Activated CD4-positive, alpha-beta T cell treated with anti-CD3 and anti-CD28 coated beads, Interleukin-2, amount 10 ng/mL, durations not matched to agents 7 days and 5 days (primary cell): ENCODE measurements at places on chromosomes 3 and 15.

DNA sequence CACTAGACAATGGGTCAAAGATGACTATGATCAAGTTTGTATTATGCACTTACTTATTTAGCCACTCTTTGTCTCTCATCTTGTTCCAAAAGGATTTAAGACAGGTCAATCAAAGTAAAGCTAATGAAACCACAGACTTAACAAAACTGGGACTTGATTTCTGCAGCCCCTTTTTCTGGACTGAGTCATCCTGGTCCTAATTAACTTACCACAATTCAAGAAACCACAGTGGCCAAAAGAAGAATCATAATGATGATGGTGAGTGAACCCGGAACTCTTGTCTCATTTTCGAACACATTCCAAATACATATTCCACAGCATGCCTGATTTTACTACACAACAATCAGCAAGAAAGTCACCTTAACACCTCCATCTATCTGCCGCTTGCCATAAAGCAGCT, 1333.0 kb downstream of the ROBO1 start:
- DNase-seq, result no peak
- no peaks in the 10 kb centered on the region for H3K27me3 ChIP-seq
- H3K4me1 ChIP-seq, result no peaks in the 10 kb centered on the region
- H3K4me3 ChIP-seq, result no peak overlapping the region
- H3K36me3 ChIP-seq, result no peaks in the 10 kb centered on the region

DNA sequence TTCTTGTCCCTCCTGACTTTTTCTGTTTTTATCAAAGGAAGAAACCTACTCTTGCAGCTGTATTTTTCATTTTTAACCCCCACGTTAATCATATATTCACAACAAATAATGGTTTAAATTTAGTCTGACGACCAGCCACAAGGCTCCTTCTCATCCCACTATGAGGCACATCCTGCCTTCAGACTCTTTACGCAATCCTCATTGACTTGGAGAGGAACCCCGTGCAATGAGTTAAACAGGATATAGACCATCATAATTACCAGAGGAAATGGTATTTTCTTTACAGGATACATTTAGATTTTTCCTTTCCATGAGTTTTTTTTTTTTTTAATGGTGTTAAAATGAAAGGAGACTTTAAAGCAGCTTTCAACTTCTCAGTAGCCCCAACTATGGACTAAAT, 68.5 kb downstream of the WWTR1 start:
- no peak overlapping the region for H3K4me3 ChIP-seq
- DNase-seq, result no peak
- H3K36me3 ChIP-seq, result no peaks in the 10 kb centered on the region
- H3K27ac ChIP-seq, result no peak overlapping the region
- H3K4me1 ChIP-seq, result no peaks in the 10 kb centered on the region

- H3K36me3 ChIP-seq, result peaks cover 6% of the 10 kb centered on the region
- peaks cover 17% of the 10 kb centered on the region for H3K4me1 ChIP-seq
- DNase-seq, result no peak
- H3K27me3 ChIP-seq, result no peaks in the 10 kb centered on the region
These were observed 62.5 kb downstream of the SLCO3A1 start for GRCh38 chr15:91916051-91916450.

DNA sequence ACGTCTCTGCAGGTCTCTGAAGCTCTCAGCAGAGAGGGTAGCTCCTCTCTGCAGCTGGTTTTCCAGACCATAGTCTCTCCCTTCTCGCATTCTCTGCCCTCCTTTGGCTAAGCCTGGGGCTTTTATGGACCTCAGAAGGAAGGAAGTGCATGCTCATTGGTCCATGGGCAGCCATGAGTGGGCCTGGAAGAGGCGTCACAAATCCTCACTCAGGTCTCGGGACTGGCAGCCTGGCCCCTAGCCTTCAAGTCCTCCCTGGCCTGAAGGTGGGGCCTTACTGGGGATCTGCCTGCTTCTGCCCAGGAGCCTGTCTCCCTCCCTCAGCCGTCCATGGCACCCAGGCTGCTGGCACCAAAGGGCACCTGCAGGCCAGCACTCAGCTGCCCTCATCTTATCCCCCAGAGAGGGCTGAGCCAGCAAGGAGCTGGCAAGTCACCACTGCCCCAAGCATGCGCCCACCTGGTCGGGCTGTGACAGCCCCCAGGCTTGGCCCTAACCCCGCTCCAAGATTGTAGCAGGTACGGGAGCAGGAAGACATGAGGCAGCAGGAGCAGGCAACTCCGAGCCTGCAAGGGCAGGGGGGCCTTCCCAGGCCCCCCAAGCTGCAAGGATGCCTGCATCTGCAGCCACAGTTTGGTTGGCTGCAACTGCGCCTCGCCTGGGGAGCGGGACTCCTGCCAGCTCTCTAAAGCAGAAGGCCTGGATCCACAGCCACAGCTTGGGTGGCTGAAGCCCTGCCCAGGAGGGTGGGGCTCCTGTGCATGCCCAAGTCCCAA, 37.4 kb downstream of the GHSR start:
- H3K4me3 ChIP-seq, result no peak overlapping the region
- no peaks in the 10 kb centered on the region for H3K36me3 ChIP-seq
- no peaks in the 10 kb centered on the region for H3K4me1 ChIP-seq
- H3K27me3 ChIP-seq, result peaks cover 25% of the 10 kb centered on the region
- H3K27ac ChIP-seq, result no peak overlapping the region

GRCh38 chr3:13379201-13379830, 40.8 kb downstream of the NUP210 start:
- DNase-seq, result no peak
- H3K27ac ChIP-seq, result peak overlapping the region; percentile 44
- no peaks in the 10 kb centered on the region for H3K27me3 ChIP-seq
- H3K4me1 ChIP-seq, result peaks cover 3% of the 10 kb centered on the region
- H3K4me3 ChIP-seq, result no peak overlapping the region

DNA sequence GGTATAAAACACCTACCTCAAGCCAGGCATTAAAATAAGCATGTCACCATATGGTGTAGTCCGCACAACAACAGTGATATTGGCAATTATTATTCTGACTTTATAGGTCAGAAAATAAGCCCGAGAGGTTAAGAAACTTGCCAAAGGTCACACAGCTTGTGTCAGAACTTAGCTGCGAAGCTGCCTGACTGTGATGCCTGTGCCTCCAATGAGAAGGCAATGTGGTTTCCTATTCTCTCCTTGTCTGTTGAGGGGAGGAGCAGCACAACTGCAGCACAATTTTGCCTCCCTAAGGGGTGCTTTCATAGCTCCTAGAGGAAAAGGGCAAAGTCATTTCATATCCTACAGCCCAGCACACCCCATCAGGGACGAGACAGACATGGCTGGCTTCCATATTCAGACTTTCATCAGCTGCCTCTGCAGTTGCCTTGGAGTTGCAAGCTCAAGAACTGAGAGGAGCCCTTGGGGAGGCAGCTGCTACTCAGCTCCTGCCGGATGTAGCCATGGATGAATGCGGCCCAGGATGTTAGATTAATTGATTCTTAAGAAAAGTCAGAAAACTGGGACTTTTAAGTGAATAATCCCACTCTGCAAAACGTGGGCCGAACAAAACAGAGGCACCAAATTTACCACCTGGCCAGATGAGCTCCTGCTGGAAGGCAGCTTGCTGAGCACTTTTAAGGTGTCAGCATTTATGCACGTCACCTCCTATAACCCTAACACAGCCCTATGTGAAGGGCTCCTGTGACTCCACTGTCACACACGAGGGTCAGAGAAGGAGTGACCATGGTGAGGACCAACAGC, 38.5 kb downstream of the MYO5C start:
- peaks cover 72% of the 10 kb centered on the region for H3K4me1 ChIP-seq
- H3K27ac ChIP-seq, result peak overlapping the region; percentile 63
- H3K36me3 ChIP-seq, result peaks cover 2% of the 10 kb centered on the region
- H3K4me3 ChIP-seq, result peak overlapping the region; percentile 32
- DNase-seq, result peak; percentile 34

- no peak overlapping the region for H3K4me3 ChIP-seq
- H3K27ac ChIP-seq, result no peak overlapping the region
- no peaks in the 10 kb centered on the region for H3K27me3 ChIP-seq
- H3K36me3 ChIP-seq, result peaks cover 37% of the 10 kb centered on the region
- no peak for DNase-seq
- peaks cover 4% of the 10 kb centered on the region for H3K4me1 ChIP-seq
These were observed 25.6 kb downstream of the IQCB1 start for GRCh38 chr3:121809249-121809648.

- no peak overlapping the region for H3K27ac ChIP-seq
- H3K4me3 ChIP-seq, result no peak overlapping the region
- no peak for DNase-seq
- H3K4me1 ChIP-seq, result no peaks in the 10 kb centered on the region
- H3K36me3 ChIP-seq, result no peaks in the 10 kb centered on the region
These were observed 317.3 kb upstream of the NECTIN3 start for GRCh38 chr3:110754212-110754916.

DNA sequence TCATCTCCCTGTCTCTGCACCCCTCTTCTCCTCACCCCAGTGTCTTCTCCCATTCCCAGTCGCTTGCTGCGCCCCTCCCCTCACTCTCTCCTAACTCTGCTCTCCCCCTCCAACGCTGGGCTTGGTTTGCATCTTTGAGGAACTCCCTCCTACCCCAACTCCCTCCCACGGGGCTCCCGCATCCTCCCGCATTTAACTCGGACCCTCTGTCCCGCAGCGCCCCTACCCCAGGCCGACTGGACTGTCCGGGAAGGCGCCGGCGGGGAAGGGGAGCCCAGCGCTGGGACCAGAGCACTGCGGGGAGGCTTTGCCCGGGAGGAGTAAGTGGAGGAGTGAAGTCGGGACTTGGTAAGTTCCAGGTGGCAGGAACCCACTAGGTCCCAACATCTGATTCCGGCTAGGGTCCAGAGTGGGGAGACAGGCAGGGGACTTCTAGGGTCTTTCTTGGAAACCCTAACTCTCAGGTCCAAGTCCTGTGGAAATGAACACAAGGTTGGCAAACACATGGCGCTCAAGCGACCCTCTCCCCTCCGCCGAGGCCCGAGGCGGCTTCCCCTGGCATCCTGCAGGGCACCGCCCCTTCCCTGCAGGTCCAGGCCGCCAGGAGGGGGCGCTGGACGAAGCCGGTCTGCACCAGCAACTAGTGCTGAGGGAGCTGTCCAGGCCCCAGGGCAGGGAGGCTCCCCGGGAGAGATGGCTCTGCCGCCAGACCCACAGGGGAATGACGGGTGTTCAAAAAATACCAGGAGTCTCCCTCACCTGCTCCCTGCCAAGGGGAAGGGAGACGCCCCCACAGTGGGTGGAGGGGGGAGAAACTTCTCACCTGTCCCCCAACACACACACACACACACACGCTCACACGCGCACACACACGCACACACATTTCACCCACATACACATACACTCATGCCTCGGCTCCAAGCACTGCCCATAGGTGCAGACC, 53.2 kb downstream of the LHFPL4 start:
- no peaks in the 10 kb centered on the region for H3K36me3 ChIP-seq
- H3K4me3 ChIP-seq, result no peak overlapping the region
- peak; percentile 73 for DNase-seq
- H3K4me1 ChIP-seq, result no peaks in the 10 kb centered on the region
- H3K27me3 ChIP-seq, result peaks cover 19% of the 10 kb centered on the region

DNA sequence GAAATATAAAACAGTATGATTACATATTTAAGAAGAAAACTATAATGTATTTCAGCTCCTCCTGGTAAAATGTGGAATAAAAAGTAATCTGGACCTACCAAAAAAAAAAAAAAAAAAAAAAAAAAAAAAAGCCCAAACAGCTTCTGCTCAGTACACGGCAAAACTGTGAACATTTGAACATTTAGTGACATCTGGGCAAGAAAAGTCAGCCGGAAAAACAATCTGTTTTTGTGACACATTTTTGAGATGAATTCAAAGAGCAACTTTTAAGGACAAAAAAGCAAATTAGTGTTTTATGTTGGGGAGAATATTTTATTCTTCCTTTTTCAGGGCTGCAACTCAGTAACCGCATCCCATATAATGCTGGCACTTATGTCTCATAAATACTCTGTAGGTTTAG, 649.7 kb upstream of the KCNMB2 start:
- H3K4me1 ChIP-seq, result peaks cover 6% of the 10 kb centered on the region
- no peaks in the 10 kb centered on the region for H3K36me3 ChIP-seq
- no peak for DNase-seq
- H3K4me3 ChIP-seq, result no peak overlapping the region

DNA sequence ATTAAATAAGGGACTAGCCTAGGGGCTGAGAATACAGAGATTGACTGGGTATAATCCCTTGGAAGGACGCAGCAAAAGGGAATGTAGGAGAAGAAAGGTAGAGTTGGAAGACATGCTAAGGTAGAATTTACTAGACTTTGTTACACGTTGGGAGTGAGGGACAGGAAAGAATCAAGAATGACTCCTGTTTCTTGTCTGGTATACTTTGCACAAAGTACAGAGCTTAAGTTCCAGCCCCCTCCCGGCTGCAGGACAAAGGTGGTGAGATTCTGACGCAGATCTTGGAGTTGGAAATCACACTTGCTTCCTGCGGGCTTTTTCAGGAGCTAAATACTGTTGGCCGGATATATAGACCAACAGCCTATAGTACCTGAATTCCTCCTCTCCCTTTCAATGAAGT, 895 bp downstream of the HYKK start:
- no peaks in the 10 kb centered on the region for H3K36me3 ChIP-seq
- peaks cover 4% of the 10 kb centered on the region for H3K27me3 ChIP-seq
- peak overlapping the region; percentile 95 for H3K4me3 ChIP-seq
- no peak for DNase-seq
- peaks cover 29% of the 10 kb centered on the region for H3K4me1 ChIP-seq

GRCh38 chr3:143865302-143865701, 17.0 kb upstream of the SLC9A9 start:
- no peaks in the 10 kb centered on the region for H3K4me1 ChIP-seq
- H3K4me3 ChIP-seq, result no peak overlapping the region
- peaks cover 20% of the 10 kb centered on the region for H3K27me3 ChIP-seq
- no peaks in the 10 kb centered on the region for H3K36me3 ChIP-seq
- H3K27ac ChIP-seq, result no peak overlapping the region
- DNase-seq, result no peak

DNA sequence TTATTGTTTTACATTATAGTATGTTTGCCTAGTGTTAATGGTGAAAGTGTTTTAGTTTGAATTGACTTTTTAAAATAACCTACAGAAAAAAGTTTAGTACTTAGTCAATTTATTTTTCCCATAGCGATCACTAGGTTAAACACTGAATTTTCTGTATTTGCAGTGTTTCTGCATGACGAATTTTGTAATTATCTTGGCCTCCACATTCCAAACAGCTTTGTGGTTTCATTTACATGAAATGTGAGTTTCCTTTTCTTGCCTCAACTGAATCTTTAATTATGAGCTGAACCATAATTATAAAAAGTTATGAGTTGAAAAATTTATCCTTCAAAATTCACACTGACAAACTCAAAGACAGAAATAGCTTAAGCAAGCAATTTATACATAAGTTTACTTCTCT, 235.5 kb downstream of the CTNNB1 start:
- H3K27me3 ChIP-seq, result no peaks in the 10 kb centered on the region
- H3K4me1 ChIP-seq, result no peaks in the 10 kb centered on the region
- H3K36me3 ChIP-seq, result no peaks in the 10 kb centered on the region
- no peak for DNase-seq
- H3K4me3 ChIP-seq, result no peak overlapping the region
- H3K27ac ChIP-seq, result no peak overlapping the region

DNA sequence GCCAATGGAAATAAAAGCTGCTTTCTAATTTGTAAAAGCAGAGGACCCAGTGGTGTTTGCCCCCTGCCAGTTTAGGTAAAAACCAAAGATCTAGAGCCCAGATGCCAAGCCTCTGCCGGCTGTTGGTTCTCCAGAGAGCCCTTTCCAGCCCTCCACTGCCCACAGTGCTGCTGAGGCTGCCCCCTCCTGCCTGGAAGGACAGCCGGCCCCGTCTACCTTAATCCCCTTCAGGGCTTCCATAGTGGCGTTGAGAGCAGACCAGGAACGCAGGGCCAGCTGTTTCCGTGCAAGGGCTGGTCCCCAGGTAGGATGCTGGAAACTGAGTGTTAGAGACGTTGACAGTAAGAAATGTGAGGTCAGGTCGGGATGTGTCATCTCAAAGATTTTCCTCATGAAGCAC, 6.9 kb downstream of the ST8SIA2 start:
- H3K4me1 ChIP-seq, result no peaks in the 10 kb centered on the region
- H3K36me3 ChIP-seq, result no peaks in the 10 kb centered on the region
- H3K27me3 ChIP-seq, result peaks cover 15% of the 10 kb centered on the region
- no peak overlapping the region for H3K27ac ChIP-seq
